ENCODE measurements at places on chromosomes 2 and 18. TPM values are rescaled to one million over a fixed set of nuclear protein-coding genes. Genes with fewer than 3 reads are reported as not detected.

The CD28 gene
- not detected for total RNA-seq

The SPAST gene
- 21.5 TPM for total RNA-seq

The KCNG2 gene
- total RNA-seq = 3.8 TPM

- DNase-seq = no peak
These were observed 198.0 kb upstream of the AGAP1 start for GRCh38 chr2:235295831-235296230.

GRCh38 chr2:217795706-217796465, 206.9 kb downstream of the TNS1 start:
- DNase-seq = no peak

DNA sequence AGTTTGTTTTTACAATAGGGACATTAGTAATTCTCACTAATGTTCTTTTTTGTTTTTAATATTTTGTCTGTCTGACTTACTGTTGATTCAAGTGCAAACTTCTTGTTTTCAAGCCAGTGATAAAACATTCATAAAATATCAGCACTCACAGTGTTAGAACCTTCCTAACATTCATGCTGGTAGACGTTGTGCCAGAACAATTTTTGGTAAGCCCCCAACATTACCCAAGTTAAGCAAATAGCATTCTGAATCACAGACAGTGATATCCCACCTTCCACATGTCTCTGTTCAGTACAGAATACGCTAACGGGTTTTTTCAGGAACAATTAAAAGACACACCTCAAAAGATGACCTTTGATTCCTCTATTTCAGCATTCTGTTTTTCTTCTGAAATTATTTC, 390.3 kb downstream of the ARHGAP15 start:
- DNase-seq = no peak

DNA sequence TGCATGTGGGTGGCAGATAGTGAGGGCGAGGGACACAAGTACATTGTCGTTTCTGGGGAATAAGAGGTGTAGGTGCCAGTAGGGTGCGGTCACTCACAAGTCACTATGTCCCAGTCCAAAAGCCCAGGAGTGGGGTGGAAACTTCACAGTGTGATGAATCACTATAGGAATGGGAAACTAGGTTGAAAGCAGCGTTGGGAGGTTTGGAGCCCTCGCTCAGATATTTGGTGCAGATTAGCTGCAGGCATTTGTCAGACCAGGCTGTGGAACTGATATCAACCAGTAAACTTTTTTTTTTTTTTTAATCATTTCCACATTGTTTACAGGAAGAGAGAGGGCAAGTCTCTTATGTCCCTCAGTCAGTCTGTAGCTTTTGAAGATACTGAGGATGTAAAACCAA, 121.8 kb downstream of the CERS6 start:
- DNase-seq = no peak

GRCh38 chr2:43377327-43377726, 150.9 kb upstream of the ZFP36L2 start:
- no peak for DNase-seq

- DNase-seq = no peak
These were observed 660.0 kb upstream of the TMEFF2 start for GRCh38 chr2:192854706-192855105.

GRCh38 chr18:50143886-50144285, 51.1 kb downstream of the MYO5B start:
- no peak for DNase-seq

Data from G401 (cell line).